ENCODE measurements at places on chromosomes 16 and 17.

GRCh38 chr16:18975109-18975508 lies 8.6 kb upstream of the TMC7 start:
- no peak for DNase-seq

GRCh38 chr16:48497129-48497528 lies 111.9 kb upstream of the SIAH1 start:
- DNase-seq, result no peak

GRCh38 chr16:1407753-1408152 lies 6.8 kb downstream of the UNKL start:
- no peak for DNase-seq

DNA sequence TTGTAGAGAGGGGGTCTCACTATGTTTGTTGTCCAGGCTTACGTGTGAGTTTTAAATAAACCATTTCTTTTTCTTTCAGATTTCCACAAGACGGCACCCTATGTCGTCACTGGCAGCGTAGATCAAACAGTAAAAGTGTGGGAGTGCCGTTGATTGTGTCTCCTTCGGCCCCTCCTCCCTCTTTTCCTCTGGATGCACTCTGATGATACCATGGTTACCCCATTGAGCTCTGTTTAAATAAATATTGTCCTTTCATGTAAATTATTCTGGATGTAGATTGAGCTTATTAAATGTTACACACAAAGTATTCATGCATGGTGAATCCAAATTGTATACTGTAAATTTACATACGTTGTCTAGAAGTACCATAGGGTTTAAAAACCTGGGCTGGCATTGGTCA lies 29.9 kb downstream of the CLUH start:
- no peak for DNase-seq

- no peak for DNase-seq
These were observed 16.5 kb downstream of the ZNF75A start for GRCh38 chr16:3321816-3322215.

DNA sequence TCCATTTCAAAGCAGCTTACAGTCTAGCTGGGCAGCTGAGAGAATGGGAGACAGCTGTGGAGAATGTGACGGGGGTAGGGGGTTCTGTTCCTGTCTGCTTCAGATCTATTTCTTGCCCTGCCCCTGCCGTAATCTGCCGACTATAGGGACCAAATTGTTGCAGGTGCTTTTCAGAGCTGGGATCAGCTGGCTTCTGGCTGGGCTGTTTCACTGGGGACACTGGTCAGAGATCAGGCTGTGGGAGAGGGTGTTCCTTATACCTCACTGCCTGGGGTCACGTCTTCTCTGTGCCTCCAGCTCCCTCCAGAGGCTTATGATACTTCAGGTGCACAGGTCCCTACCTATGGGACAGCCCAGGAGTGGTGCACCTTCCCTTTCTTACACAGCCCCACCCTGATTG lies 514.9 kb upstream of the GOT2 start:
- DNase-seq, result no peak

GRCh38 chr17:62628831-62629555 lies 1.5 kb downstream of the MRC2 start:
- no peak for DNase-seq

DNA sequence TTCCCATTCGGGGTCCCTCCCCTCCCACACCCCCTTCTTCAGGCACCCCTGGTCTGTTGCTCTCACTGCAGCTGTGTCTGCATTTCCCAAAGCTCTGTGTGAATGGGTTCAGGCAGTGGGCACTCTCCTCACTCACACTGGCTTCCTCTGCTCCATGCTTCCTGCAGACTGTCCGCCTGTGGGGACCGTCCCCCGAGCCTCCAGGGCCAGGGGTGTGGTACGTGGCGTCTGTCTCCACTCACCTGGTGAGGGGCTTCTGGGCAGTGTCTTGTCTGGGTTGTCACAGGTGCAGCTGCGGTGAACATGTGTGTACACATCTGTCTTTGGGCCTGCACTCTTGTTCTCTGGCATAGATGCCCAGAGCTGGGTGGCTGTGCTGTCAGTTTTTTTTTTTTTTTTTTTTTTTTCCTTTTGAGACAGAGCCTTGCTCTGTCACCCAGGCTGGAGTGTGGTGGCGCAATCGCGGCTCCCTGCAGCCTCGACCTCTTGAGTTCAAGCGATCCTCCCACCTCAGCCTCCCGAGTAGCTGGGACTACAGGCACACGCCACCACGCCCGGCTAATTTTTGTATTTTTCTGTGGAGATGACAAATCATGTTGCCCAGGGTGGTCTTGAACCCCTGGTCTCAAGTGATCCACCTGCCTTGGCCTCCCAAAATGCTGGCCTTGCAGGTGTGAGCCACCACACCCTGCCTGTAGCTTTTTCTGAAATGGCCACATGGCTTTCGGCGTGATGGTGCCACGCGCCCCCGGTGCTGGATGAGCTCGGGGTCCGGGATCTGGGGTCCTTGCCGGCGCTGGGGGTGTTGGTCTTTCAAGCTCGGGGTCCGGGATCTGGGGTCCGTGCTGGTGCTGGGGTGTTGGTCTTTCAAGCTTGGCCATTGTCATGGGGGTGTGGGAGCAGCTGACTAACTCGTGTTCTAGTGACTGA lies 56.5 kb upstream of the ZNF750 start:
- no peak for DNase-seq

DNA sequence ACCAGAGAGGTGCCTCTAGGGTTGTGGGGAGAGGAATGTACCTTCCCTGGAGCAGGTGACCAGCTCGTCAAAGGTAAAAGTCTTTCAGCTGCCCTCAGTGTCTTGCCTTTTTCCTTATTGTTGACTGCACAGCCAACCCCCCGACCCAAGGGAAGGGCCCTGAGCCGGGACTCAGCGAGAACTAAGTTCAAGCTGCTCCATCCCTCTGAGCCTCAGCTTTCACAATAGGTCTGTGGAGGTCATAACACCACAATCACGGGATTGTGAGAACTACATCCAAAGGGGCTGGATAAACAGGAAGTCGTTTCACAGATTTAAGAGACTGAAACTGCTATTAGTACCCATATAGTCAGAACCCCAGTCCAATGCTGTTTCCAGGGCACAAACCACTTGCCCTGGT lies 2.6 kb upstream of the KRT36 start:
- no peak for DNase-seq

DNA sequence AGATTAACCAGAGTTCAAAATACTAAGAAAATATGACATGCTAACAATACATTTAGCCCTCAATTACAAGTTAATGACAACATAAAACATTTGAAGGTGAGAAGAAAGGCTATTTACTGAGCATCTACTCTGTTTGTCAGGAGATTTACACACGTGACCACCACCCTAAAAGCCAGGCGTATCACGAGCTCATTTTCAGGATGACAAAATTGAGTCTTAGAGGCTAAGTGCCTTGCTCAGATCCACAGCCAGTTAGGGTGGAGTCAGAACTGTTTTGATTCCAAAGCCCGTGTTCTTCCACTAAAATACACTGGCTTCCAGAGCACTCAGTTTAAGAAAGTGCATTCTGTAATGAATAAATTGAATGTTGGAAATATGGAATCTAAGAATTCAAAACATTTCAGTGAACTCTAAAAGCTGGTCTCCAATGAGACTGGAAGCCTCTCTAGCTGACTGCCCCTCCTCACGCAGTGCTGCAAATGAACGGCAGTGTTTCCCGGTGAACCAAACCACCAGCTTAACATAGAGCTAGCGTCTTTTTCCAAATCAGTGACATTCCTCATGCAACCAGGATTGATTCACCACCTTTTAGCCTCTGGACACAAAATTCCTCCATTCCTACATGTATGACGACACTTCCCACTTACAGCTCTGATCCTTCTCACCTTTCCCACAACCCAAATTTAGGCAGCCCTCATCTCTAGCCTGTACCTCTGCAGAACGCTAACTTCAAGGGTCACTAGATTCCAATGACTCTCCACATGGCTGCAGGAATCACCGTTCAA lies 5.9 kb downstream of the ZDHHC7 start:
- DNase-seq, result peak; percentile 47

DNA sequence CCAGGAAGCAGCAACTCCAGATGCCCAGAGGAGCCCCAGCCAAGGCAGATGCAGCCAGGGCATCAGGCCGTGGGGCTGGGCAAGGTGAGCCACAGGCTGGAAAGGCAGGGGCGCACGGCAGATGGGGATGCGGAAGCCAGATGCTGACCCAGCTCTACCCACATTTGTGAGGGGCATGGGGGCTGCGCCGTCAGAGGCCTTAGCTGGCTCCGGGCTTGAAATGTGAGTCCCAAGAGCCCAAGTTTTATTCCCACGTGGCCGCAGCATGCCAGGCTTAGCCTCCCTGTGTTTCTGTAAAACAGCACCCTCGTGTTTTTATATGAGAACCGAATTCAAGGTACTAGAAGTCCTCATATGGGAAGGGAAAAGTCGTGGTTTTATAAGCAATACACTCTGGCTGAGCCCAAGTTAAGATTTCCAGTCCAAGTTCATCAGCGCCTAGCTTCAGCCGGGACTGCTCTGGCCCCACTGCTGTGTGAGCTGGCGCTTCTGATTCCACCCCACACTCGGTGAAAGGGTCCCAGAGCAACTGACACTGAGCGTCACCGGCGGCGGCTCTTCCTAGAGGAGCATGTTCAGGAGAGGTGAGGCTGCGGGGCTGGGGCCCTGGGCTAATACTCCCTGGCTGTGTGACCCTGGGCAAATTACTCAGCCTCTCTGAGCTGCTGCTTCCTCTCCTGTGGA lies 6.7 kb upstream of the C16orf95 start:
- no peak for DNase-seq

DNA sequence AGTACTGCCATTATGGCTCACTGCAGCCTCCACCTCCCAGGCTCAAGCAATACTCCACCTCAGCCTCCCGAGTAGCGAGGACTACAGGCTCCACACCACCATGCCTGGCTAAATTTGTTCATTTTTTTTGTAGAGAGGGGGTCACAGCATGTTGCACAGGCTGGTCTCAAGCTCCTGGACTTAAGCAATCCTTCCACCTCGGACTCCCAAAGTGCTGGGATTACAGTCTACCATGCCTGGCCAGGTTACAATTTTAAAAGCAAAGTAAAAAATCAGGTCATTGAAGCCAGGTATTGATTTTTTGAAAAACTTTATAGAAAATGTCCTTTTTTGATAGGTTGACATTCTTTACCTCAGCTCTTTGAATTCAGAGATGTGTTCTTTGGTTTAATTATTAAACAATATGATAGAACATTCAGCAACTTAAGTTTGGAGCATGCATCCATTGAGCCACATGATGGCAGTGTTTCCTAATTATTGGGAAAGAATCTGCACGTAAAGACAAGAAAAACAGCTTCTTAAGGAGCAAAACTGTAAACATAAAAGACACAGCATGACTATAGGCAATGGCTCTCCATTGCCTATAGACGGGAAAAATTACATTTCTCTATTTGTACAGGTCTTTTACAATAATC lies 1.7 kb upstream of the SLC16A11 start:
- peak; percentile 52 for DNase-seq

GRCh38 chr17:53724726-53725125 lies 98.0 kb upstream of the KIF2B start:
- no peak for DNase-seq

- DNase-seq, result no peak
These were observed 328.5 kb downstream of the SLC39A11 start for GRCh38 chr17:72763981-72764380.

GRCh38 chr17:56985371-56986162 lies 7.6 kb downstream of the SCPEP1 start:
- no peak for DNase-seq

DNA sequence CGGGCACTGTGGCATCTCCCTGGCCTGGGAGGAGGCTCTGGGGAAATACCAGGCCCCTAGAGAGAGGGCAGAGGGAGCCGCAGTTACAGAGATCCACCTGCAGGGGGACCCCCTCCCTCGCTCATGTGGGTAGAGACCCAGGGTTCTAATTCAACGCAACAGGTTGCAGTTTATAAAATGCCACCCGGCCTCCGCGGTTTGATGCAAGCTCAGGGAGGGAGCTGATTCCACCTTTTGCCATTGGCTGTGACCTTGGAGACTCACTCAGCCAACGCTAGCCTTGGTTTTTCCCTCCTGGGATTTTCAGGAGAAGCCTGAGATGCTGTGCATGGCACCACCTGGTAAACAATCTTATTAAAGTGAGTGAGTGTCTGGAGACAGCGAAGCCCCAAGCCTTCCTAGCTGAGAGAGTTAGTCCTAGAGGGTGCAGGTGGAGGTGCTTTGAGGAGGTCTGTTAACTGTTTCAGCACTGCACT lies 12.1 kb downstream of the TTLL6 start:
- DNase-seq, result peak; percentile 85

- DNase-seq, result no peak
These were observed 112.5 kb downstream of the HAPSTR1 start for GRCh38 chr16:9203956-9204355.

- DNase-seq, result peak; percentile 74
These were observed 21.2 kb upstream of the MTSS2 start for GRCh38 chr16:70706948-70707465.

- no peak for DNase-seq
These were observed 39.5 kb downstream of the RAP1GAP2 start for GRCh38 chr17:2835780-2836179.

GRCh38 chr16:48487287-48487686 lies 102.1 kb upstream of the SIAH1 start:
- DNase-seq, result no peak

GRCh38 chr17:49452661-49453060 lies 38.0 kb upstream of the PHB1 start:
- no peak for DNase-seq

GRCh38 chr17:40487371-40488020 lies 13.9 kb downstream of the TNS4 start:
- no peak for DNase-seq

- DNase-seq, result no peak
These were observed 48.4 kb downstream of the PDPK1 start for GRCh38 chr16:2586241-2586640.

GRCh38 chr17:2146132-2146871 lies 91.4 kb downstream of the HIC1 start:
- DNase-seq, result no peak

DNA sequence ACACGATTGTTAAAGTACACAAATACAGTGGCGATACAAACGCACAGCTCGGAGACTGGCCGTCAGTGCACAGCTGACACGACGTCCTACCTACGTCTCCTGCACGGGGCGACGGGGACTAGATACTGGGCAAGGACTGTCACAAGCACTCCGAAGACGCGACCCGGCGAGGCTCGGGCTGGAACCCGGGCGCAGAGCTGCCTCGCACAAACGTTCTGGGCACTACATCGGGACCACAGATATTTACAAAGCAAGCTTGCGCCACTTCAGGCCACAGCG lies 13.8 kb downstream of the SLC16A3 start:
- DNase-seq, result no peak

DNA sequence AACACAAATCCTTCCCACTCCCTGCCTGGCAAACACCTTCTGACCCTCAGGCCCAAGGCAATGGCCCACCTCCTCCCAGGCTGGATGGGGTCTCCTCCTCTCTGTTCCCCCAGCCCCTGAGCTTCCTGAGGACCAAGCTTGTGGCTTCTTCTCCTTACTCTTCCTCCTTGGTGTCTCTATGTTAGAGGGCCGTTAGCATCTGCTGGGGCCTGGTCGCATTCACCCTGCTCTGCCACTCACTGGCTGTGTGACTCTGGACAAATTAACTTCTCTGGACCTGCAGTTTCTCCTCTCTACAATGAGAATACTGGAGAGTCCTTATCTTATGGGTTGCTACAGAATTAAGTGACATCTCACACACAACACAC lies 725 bp upstream of the MT2A start:
- no peak for DNase-seq

All from H54 (cell line).